Stimulated activated CD4-positive, alpha-beta T cell treated with anti-CD3 and anti-CD28 coated beads, TNF-alpha, amount 100 ng/mL, for 4 hours (primary cell): ENCODE measurements at places on chromosomes 2 and 18.

DNA sequence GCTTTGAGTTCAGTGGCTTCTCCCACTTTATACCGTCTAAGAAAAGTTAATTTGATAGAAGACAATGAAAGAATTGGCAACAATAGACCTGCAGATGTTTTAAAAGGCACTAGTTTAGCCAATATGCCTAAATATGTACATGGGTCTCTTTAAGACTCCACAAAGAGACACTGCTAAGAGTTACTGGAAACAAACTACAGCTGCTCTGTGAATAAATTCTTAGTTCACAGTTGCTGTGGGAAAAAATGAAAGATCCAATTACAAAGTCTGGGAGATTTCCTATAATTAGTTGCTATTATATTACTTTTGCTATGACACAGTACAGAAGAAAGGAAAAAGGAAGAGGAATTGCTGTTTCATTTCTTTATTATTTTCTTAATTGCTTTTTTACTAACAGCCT, 34.3 kb downstream of the SCN9A start:
- DNase-seq: no peak

DNA sequence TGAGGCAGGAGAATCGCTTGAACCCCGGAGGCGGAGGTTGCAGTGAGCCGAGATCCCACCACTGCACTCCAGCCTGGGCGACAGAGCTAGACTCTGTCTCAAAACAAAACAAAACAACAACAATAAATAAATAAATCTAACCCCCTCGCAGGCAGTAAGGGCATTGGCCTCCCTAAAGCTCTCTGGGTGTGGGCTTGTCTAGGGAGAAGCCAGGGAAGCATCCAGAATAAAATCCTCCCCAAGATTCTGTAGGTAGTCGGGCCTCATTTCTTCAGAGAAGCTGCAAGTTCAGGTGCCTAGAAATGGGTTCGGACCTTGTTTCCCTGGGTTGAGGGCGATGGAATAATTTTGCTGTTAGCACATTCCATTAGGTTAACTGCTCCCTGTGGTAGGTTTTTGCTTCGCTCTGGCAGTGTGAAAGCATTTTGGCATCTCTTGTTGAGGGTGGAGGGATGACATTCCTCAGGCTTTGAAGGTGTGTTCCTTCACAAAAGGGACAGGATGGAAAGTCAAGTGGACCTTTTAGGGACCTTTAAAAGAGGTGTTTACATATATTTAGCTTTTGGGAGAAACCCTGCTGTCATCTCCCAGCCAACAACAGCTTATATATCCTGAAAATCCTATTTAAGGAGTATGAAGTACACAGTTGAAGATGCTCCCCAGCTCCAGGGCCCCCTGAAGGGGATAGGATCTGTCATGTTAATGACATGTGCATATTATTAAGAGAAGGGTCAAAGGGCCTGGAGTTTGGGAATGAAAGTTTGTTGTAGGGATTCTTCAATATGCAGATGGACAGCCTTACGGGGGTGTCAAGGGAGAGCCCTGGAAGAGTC, 17.7 kb downstream of the MYCN start:
- DNase-seq: no peak

- no peak for DNase-seq
Measured at GRCh38 chr18:11909061-11909455, 941 bp upstream of the MPPE1 start.

DNA sequence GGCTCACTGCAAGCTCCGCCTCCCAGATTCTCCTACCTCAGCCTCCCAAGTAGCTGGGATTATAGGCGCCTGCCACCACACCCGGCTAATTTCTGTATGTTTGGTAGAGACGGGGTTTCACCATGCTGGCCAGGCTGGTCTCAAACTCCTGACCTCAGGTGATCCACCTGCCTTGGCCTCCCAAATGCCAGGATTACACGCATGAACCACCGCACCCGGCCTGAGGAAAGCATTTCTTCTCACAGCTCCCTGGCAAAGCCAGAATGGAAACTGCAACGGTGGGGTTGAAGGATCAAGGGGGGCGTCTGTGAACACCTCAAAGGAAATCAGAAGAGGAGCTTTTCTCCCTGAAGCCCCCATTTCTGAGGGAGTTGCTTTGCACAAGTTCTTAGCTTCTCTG, 11.2 kb upstream of the TEX51 start:
- no peak for DNase-seq

GRCh38 chr2:126832757-126833156, 65.9 kb upstream of the TEX51 start:
- no peak for DNase-seq

DNA sequence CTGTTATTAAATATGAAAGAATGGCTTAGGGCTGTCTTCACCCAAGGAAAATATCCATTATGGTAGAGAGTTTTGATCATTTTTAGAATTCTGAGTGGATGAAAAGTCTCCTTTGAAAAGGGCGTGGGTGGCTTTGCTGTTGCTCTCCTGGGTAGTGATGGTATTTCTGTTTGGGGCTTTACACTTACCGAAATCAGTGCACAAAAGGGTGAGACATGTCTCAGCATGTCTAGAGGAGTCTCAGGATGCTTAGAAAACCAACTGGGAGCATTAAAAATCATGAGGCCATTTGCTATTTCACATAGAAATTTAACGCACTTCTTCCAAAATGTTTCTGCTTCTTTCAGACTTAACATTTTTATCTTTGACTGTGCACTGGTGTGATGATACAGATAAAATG, 49.6 kb downstream of the ZCCHC2 start:
- no peak for DNase-seq

DNA sequence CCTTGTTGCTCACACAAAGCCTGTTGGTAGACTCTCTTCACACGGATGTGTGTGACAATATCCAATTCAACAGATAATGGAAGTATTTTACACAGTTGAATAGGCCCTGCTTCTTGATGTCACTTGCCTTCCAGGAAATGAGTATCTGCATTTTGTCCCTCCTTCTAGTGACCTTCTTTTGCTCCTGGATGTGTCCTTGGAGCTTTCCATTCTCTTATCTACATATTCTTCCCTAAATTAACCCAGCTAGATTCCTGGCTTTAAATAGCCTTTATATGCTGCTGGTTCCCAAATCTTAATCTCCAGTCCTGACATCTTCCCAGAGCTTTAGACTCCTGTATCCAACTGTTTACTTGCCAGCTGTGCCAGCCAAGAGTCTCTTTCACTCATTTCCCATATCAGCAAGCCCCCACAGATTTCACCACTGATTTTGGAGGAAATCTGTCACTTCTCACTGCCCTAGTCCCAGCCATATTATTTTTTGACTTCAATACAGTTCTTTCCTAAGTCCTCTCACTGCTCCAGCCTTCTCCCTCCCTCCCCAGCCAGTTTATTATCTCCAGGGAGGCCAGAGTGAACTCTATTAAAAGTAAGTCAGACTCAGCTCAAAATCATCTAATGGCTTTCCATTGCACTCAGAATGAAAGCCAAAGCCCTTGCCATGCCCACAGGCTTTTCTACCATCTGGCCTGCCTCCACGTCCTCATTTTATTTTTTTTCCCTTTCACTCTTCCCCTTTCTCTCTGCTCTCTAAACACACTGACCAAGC, 170.0 kb downstream of the PDE11A start:
- no peak for DNase-seq

DNA sequence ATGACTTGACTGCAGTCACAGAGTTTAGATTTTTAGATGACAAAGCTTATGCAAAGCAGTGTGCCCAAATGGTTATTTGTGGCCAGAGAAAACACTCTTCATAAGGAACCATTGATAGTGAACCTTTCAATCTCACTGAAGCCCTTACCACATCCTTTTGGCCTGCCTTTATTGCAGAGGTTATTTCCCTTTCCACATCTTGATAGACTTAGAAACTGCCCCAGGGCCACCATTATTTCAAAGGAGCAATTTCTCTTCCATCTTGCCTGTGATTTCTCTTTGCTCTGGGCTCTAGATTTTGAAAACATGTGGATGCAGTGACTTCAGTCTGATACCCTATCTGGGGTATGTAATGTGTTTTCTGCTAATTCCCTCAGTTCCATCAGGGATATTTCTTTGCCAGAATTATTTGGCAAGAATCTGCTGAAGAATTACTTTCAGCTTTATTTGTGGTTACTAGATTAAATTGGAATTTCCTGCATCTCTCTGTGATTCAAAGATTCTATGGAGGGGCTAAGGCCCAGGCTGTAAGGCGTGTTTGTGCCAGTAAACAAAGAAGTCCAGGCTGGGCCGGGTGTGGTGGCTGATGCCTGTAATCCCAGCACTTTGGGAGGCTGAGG, 51.0 kb downstream of the MOGAT1 start:
- DNase-seq: no peak

DNA sequence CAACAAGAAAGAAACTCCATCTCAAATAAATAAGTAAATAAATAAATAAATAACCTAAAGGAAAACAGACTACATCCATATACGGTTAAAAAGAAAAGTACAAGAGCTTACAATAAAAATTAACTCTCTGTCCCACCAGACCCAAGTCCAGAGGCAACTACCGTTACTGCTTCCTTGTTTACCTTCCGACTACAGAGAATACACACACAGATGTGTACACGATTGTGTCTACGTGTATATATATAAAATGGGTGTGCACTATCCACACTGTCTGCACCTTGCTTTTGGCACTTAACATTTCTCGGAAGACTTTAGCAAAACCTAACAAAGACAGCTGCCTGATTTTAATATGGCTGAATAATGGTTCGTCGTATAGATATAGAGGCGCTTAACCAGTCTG, 69.9 kb downstream of the ACTR2 start:
- no peak for DNase-seq

GRCh38 chr2:58870704-58871103, 629.6 kb upstream of the FANCL start:
- DNase-seq: no peak

- no peak for DNase-seq
Measured at GRCh38 chr2:207334301-207334623, 168.5 kb upstream of the KLF7 start.

- no peak for DNase-seq
Measured at GRCh38 chr18:54607213-54608027, 16.4 kb downstream of the DYNAP start.

DNA sequence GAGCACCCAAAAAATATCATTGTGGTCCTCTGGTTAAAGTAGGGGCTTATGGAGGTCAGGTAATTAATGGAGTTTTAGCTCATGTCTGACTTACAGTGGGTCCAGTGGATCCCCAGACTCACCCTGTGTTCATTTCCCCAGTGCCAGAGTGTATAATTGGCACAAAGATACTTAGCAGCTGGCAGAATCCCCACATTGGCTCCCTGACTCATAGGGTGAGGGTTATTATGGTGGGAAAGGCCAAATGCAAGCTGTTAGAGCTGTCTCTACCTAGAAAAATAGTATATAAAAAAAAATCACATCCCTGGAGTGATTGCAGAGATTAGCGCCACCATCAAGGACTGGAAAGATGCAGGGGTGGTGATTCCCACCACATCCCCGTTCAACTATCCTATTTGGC, 1067.6 kb upstream of the ACVR2A start:
- DNase-seq: no peak

- no peak for DNase-seq
Measured at GRCh38 chr18:10197097-10197496, 257.3 kb upstream of the APCDD1 start.

- no peak for DNase-seq
Measured at GRCh38 chr18:70384181-70384790, 95.4 kb downstream of the SOCS6 start.

DNA sequence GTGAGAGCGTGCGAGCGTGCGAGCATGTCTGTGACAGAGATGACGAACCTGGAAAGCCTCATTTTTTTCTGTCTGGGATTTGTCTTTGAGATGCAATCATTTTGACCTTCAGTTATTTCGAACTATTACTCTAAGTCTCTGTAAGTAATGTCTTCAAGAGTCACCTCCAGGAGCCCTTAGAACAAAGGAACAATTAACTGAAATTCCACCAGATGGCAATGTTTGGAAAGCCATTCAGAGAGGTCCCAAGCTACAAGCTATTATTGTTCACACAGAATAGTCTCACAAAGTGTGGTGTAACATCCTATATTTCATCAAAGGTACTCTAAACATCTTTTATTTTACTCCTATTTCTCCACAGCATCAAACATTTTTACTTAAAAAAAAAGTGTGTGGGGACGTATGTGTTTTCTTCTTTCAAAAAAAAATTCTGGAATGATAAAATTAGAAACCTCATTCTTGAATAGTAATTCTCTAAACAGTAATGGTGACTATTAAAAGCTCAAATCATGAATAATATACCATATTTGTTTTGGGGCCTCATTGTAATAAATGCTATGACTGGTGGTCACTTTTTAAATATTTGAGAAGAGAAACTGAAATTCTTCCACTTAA, 35.1 kb upstream of the MAPRE2 start:
- no peak for DNase-seq

GRCh38 chr2:98764499-98764898, 33.6 kb upstream of the MGAT4A start:
- DNase-seq: no peak

GRCh38 chr2:227052879-227053278, 111.1 kb downstream of the COL4A4 start:
- no peak for DNase-seq

- no peak for DNase-seq
Measured at GRCh38 chr2:238528953-238529781, 102.4 kb downstream of the ASB1 start.

GRCh38 chr2:25388491-25388890, 46.8 kb upstream of the DNMT3A start:
- DNase-seq: no peak

DNA sequence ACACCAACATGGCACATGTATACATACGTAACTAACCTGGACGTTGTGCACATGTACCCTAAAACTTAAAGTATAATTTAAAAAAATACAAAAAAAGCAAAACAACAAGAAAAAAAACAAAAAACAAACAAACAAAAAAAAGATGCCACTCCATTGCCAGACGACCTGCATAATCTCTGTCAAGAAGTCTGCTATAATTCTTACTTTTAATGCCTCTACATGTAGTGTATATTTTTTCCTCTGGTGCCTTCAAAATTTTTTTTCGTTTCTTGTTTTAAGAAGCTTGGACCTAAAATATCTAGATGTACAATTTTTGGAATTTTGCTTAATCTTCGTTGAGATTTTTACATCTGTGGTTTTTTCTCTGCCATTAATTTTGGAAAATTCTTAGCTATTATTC, 235.6 kb upstream of the ZNF521 start:
- no peak for DNase-seq
